Astrocyte of the cerebellum (primary cell): ENCODE measurements at places on chromosomes 3 and 15.

- DNase-seq: no peak
These were observed 660.8 kb downstream of the MECOM start for GRCh38 chr3:169002689-169003088.

DNA sequence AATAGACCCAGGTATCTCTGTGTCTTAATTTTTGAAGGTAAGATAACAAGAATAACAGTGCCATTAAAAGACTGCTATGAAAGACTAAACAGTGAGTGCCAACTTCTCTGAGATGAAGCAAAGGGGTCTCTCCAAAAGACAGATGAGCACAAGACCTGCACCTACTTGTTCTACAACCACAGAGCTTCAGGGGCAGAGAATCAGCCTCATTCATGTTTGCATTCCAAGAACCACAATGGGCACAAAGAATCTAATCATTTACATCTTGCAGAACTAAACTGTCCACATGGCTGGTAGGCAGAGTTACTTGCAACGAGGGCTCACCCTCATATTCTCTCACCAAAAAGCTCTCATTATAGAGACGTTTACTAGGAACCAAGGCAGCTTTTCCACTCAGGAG, 83.9 kb downstream of the PEAK1 start:
- no peak for DNase-seq

GRCh38 chr15:93942269-93942694, 289.1 kb upstream of the MCTP2 start:
- DNase-seq: no peak

DNA sequence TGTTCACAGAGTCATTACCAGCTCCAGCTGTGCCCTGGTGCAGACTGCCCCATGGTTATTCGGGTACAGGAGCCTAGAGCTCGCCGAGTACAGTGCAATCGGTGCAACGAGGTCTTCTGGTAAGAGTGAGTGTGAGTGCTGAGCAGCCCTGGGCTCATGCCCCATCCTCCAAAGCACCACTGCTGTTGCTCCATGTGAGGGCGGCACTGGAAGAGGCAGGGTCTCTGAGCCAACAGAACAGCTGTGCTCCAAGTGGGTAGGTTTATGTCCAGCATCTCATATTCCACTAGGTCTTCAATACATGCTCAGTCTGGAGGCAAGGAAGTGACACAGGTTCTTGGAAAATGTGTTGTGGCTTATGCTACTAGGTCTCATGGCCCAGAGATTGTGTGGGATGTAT, 19.5 kb upstream of the P4HTM start:
- DNase-seq: no peak

DNA sequence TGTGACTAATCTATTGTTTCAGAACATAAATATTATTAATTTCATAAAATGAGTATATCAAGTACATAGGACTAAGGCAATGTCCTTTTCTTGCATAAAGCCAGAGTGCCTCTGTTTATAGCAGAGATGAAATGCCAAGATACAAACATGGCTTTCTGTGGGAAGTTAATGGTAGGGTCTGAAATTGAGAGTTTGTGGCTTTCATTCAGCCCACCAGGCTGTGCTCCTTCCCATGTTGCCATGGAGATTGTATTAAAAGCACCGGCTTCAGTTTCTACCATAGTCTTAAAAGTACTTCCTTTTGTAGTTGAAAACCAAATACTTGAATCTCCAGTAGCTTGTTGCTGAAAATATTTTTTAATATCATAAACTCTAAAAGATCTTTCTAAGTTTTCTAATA, 114.0 kb downstream of the LRRC28 start:
- no peak for DNase-seq

GRCh38 chr3:191216510-191216909, 17.5 kb downstream of the OSTN start:
- DNase-seq: no peak

DNA sequence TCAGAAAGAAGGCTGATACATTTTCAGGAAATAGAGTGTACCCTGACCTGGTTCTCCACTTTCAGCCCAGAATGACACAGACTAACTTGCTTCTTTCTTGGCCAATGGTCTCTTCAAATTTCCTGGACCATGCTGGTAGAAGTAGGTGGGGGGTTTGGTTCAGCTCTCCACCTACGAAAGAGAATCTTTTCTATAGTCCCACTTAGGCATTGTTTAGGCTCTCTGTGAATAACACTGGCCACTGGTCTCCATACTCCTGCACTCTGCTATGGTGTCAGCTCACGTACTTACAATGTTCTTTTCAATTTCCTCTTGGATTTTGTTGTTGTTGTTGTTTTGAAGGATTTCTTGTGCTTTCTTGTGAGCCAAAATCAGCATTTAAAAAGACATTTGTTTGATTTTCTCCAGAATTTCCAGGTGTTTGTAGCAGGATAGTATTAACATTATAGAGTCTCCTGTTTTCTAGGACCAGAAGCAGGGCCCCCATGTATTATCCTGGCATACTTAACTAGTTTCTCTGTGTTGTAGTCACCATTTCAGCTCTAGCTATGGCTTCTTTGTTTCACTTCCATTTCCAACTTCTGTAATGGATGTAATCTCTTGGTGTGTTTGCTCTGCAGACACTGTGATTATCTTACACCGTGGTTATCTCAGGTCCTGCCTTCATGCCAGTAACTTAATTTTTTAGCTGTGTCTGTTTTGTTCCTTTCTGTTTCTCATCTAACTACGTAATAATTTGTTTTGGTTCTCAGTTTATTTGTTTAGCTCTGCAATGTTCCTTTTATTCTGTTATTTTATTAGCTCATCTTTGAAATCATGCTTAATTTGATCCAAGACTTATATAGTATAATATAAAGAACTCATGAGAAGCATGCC, 61.4 kb downstream of the CHRNA7 start:
- no peak for DNase-seq
